Astrocyte (in vitro differentiated cells and primary cell): ENCODE measurements at places on chromosomes 2 and 18. TPM values are rescaled to one million over a fixed set of nuclear protein-coding genes. Genes with fewer than 3 reads are reported as not detected.

Gene RAB17
- total RNA-seq, result 0.34 and 1.4 TPM in 2 replicates

Gene C2orf69
- total RNA-seq, result 7.5 and 7.9 TPM in 2 replicates

Gene KCNIP3
- total RNA-seq, result 0.68 and 1.5 TPM in 2 replicates

Gene TMEM247
- total RNA-seq, result not detected in 2 replicates

Gene CABYR
- 7.0 and 7.8 TPM in 2 replicates for total RNA-seq

Gene CHRNG
- total RNA-seq, result not detected in 2 replicates

Gene GKN2
- not detected in 2 replicates for total RNA-seq

Gene DUSP2
- total RNA-seq, result 0.84 and 0.95 TPM in 2 replicates

Gene ADNP2
- 17.9 and 20.5 TPM in 2 replicates for total RNA-seq
